RKO (cell line): ENCODE measurements at places on chromosomes 3 and 15.

- DNase-seq: no peak
These were observed 60.2 kb downstream of the DENND4A start for GRCh38 chr15:65731926-65732325.

GRCh38 chr3:123310741-123311140 is 109.0 kb downstream of the SEC22A start:
- no peak for DNase-seq

- DNase-seq: no peak
These were observed 1043.6 kb downstream of the TUSC7 start for GRCh38 chr3:117752984-117753717.

- DNase-seq: no peak
These were observed 3.3 kb downstream of the CHRD start for GRCh38 chr3:184383033-184383740.

DNA sequence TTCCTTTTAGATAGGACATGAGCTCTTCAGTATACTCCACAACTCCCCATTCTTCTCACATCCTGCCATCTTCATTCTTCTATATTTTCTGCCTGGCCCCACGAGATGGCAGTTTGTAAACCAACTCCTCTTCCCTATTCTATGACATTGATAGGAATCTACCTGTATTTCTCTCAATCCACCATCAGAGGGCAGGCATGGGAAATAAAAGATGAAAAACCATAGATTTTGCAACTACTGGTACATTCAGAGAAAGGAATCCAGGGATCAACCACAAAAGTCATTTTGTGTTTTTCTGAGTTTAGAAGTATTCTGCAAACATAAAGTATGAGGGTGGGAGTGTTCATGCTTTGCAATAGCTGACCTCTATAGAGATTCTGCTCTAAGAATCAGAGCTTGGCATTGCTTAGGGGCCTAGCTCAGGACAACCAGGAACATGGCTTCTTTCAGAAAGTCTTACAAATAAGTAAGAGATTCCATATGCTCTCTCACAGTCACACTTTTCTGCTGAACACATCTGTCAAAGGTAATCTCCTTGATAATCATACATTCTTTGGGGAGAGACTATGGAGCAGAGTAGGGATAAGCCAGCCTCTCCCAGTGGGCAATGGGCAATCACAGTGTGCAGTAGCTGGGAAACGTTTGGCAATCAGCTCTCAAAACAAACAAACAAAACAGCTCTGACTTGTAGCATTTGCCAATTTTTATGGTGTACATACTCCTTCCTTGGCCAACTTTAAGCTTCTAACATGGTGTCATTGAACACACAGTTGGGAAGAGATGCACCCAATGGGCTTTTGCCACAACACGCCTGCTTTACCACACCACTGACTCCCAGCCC is 43.1 kb upstream of the SLC25A36 start:
- peak; percentile 73 for DNase-seq

- no peak for DNase-seq
These were observed 3.6 kb upstream of the DPH6 start for GRCh38 chr15:35549567-35549966.

DNA sequence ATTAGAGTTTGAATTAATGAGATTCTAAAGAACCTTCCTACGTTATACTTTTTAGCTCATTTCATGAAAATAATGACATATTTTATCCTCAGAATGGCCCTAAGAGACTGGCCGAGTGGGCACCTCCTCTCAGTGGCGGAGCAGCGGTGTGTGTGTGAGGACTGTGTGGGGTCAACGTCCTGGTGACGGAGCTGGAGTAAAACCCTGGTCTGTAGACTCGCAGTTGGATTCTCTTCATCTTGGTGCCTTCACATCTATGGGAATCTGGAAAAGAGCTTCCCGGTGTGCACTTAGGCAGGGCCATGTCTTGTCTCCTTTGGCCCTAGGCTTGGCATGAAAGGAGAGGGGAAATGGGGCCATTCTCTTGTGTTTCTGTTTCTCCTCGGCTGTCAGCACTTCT is 21.4 kb upstream of the PAQR5 start:
- no peak for DNase-seq

DNA sequence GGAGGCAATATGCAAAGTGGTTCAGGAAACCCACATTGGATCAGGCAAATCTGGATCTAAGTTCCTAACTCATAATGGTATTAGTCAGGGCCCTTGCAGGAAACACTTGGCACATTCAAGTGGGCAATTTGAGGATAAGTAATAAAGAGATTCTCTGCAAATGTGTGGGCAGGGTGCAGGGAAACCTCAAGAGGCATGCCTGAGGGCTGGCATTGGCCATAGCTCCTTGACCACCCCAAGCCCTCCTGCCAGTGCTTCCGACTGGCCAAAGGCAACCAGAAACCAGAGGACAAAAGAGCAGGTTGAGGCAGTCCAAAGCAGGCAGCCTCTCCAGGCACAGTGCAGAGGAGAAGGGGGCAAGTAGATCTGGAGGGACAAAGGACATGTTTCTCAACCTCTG is 130.8 kb upstream of the SNTN start:
- DNase-seq: no peak

DNA sequence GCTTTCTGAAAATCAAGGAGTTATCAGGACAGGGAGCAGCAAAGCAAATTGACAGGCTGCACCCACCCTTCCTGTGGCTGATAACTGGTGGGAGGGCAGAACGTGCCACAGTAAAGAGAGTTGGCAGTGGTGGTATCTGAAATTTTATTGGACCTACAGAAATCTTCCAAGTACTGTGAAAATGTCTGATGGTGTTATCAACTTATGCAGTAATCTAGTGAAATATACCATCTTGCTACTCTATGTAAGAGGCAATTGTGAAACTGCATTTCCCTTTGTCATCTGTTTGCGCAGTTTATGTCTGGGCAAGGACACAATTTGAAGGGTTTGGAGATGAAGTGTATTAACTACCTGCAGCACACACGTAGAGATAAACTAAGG is 1.5 kb downstream of the PLCL2 start:
- DNase-seq: peak; percentile 28

- no peak for DNase-seq
These were observed 17.9 kb upstream of the RPUSD3 start for GRCh38 chr3:9861626-9862130.

GRCh38 chr3:1798711-1799405 is 299.8 kb upstream of the CNTN4 start:
- DNase-seq: no peak

GRCh38 chr15:63879211-63879610 is 45.5 kb upstream of the HERC1 start:
- DNase-seq: no peak

GRCh38 chr3:58331593-58332152 is 1.0 kb upstream of the PXK start:
- DNase-seq: no peak

- no peak for DNase-seq
These were observed 34.9 kb downstream of the CP start for GRCh38 chr3:149186721-149187120.

DNA sequence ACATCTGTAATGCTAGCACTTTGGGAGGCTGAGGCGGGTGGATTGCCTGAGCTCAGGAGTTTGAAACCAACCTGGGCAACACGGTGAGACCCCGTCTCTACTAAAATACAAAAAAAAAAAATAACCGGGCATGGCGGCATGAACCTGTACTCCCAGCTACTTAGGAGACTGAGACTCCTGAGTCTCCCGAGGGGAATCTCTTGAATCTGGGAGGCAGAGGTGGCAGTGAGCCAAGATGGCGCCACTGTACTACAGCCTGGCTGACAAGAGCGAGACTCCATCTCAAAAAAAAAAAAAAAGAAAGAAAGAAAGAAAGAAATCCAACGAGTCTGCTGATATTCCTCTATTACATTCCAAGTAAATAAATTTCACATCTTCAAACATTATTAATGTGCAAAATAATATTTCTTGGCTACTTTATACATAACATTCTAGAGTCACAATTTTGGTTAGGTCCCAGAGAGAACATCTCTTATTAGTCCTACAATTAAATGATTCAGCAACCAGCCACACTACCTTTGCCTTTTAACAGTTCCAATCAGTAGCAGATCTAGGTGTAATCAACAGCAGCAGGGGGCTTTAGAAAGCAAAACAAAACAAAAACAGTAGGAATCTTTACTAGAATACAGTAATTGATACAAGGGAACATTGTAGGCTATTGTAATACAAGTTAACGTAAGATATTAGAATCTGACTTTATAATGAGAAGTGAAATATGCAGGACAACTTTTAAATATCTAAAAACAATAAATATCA is 195.8 kb downstream of the TBC1D5 start:
- DNase-seq: no peak

DNA sequence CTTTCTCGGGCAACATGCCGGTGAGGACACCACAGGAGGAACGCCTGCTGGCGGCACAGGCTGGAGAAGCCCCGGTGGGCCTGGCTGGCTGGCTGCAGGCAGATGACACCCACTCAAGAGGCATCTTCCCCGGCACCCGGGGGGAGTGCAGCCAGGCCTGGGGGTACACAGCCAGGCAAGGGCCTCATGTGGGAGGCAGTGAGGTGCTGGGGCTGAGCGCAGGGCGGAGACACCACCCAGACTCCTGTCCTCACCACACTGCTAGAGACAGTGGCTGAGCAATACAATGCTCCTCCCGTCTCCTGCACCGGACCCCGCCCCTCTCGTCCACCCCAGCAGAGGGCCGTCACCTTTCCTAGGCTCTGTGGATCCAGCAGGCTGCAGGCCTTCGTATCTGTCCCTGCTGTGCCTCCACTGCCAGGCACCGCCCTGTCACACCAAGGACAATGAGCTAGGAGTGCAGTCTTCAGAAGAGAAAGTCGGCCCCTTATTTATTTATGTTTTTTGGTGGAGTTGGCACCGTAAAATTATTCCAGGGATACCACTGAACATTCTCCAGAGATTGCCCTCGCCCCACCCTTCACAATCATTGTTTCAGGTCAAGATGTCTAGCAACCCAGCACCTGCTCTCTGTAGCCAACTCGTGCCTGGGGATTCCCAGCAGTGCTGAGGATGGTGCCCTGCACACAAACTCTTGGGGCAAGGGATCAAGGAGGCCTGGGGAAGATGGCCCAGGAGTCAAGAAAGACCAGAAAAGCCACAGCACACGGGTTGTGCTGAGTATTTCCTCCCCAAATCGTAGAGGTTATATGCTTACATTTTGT is 129.1 kb downstream of the ATP10A start:
- DNase-seq: no peak

- peak; percentile 32 for DNase-seq
These were observed 101.9 kb upstream of the KCNMB2 start for GRCh38 chr3:178434206-178434805.

GRCh38 chr3:78887547-78888011 is 880.2 kb downstream of the ROBO1 start:
- no peak for DNase-seq

DNA sequence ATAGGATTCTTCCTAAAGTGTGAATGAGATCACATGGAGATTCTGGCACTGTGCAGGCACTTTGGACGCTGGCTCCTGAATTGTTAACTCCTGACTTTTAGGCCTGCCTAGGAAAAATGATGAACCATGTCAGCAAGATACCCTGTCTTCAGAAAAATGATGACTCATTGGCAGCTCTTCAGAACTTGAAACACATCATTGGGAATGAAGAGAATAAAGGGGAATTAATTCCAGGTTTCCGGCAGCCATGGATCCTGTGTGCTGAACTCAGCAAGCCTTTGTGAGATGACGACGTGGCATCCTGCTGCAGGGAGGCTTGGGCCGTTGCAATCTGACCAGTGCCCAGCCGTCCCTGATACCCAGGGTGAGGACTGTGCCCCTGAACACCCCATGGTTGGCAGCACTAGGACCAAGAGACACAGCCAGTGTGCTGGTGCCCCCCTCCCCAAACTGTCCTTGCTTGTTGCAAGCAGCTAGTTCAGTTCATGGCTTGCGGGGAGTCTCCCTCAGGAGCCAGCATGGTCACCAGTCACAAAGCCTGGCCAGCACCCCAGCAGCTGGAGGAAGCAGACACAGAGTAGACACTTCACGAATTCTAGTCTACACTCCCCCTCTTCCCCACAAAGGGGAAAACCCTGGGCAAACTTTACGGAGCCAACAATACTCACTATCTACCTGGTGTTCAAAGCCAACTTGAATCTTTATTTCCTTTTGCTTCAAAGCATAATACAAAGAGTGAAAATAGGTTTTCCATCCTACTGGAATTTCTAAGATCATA is 7.8 kb upstream of the LIPC start:
- DNase-seq: no peak

GRCh38 chr15:99736702-99737101 is 3.5 kb upstream of the LYSMD4 start:
- no peak for DNase-seq

DNA sequence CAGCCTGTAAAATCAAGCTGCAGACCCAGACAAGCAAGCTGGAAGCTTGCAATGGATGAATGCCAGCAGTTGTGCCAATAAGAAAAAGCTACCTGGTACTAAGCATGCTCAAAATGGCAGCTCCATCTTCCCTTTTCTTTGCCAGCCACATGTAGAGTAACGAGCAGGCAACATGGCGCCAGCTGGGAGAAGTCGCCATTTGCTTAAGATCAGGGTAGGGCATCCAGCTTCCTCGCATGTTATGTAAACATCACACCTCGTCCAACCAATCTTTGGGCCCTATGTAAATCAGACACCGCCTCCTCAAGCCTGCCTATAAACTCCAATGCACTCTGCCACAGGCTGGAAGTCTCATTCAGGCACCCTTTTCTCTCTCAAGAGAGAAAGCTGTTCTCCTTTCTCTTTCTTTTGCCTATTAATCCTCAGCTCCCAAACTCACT is 973.9 kb downstream of the FHIT start:
- DNase-seq: no peak

DNA sequence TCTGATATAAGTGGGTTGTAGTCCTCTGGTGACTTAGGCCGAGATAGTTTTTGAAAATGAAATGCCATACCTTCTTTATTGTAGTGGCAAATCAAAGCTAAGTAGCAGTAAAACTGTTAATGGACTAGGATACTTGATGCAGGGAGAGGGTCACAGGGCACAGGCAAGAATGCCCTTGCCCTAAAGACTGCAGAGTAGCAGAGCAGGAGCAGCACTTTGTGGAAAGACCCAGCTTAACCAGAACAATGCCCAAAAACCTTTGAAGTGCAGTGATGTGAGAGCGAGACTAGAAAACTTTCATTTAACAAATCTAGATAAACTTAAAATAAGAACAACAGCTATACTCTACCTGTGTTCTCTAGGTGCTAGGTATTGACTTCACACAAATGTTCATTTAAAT is 121.9 kb downstream of the MBNL1 start:
- DNase-seq: no peak
